ENCODE measurements at places on chromosomes 1 and 21.
A peak's percentile ranks its signal among the peaks of the same experiment; 100 is the strongest.

- no peak for DNase-seq
These were observed 104.5 kb downstream of the PCNX2 start for GRCh38 chr1:233190987-233191386.

DNA sequence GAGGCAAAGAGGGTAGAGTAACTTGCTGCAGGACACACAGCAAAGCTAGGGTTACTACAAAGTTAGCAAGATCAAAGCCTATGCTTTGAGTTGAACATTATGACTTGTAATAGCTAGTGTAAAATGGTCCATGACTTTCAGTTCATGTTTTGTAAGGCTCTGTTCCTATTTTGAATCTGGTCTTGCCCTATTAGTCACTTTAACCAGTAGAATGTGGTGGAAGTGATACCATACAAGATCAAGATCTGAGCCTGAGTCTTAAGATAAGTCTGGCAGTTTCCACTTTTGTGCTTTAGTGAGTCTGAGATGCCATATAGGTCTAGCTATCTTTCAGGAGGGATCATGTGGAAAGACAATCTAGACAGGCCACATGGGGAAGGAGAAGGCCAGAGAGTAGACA, 282.1 kb upstream of the BRINP3 start:
- no peak for DNase-seq

DNA sequence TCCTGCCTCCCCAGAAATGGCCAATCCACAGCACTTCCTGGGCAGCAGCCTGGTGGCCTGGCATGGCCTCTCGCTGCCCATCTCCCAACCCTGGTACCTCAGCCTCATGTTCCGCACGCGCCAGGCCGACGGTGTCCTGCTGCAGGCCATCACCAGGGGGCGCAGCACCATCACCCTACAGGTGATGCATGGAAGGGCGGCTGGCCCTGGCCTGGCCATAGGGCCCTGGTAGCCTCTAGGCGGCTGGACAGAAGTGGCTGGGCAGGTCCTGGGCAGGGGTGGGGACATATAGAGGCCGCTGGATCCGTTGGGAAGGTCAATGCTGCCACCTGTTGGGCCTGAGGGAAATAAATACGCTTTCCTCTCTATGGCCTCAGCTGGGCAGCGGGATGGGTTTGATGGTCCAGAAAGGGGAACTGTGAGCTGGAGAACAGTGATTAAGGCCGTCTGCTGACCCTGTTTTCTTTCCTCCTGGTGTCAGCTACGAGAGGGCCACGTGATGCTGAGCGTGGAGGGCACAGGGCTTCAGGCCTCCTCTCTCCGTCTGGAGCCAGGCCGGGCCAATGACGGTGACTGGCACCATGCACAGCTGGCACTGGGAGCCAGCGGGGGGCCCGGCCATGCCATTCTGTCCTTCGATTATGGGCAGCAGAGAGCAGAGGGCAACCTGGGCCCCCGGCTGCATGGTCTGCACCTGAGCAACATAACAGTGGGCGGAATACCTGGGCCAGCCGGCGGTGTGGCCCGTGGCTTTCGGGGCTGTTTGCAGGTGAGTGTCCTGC, 14.4 kb downstream of the CELSR2 start:
- peak; percentile 34 for DNase-seq

GRCh38 chr1:76959556-76959955, 92.3 kb downstream of the ST6GALNAC5 start:
- no peak for DNase-seq

DNA sequence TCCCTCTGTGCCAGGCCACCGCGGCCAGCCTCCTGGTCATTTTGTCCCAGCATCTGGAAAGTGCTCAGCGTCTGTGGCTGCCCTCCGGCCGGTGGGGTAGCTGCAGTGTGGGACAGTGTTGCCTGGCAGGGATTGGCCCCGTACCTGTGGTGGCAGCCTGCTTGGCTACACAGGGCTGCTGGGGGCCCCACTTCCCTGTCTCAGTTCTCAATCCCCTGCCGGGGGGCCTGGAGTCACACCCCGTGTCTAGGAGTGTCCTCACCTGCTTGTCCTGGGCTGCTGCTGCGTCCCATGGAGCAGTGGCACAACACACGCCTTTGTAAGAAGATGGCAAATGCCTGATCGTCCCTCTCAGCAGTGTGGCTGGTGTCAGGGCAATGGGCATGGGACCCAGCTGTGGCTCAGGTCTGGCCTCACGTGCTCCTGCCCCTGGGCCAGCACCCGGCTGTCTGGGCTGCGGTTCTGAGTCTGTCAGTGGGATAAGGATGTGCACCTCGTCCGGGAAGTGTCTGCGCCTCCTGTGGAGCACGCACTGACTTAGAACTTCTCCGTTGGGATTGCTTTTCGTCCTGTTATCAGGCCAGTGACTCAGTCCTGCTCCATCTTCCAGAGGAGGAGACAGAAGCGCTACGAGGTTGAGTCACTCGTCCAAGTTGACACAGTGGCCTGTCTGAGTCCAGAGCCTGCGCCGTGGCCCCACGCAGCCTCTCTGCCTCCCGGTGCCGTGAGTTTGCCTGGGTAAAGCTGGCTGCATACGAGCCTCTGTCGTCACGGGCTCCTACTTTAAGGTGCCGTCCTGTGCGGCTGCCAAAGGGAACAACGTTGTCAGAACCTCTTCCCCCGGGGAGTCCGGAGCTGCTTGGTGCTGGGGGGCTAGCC, 41.0 kb downstream of the CRYAA start:
- DNase-seq = no peak

- DNase-seq = no peak
These were observed 1.4 kb upstream of the TNFRSF1B start for GRCh38 chr1:12165342-12165741.

All from stimulated activated CD8-positive, alpha-beta memory T cell treated with anti-CD3 and anti-CD28 coated beads, Interleukin-2, amount 100 ng/mL, for 1 hour (primary cell).